ENCODE measurements at places on chromosomes 5 and 9.

DNA sequence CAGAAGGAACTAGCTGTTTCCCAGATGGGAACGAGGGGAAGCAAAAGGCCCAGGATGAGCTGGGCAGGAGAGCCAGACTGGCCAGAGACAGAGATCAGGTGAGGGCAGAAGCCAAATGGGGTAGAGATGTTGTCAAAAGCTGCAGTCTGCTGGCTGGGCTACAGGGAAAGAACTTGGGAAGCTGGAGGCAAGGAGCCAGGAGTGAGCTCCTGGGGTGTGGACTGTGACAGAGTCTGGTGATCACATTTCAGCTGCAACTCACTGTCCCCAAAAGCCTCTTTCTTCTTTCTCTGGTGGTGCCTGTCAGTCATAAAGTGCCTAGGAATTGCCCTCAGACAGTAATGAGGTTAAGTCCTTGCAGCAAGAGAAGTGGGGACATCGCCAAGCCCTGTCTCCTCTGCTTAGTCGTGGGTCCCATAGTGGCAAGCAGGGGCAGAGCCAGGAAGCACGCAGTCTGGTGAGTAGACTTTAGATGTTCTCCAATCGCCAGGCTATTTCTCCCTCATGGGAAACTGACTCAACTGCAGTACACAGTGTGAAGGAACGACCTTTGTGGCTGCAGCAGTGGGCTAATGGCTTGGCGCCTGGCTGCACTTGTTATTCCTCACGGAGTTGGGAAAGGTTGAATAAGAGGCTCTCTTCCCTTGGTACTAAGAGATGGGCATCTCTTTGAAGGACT, 2.5 kb upstream of the FSD1L start:
- no peak for DNase-seq

DNA sequence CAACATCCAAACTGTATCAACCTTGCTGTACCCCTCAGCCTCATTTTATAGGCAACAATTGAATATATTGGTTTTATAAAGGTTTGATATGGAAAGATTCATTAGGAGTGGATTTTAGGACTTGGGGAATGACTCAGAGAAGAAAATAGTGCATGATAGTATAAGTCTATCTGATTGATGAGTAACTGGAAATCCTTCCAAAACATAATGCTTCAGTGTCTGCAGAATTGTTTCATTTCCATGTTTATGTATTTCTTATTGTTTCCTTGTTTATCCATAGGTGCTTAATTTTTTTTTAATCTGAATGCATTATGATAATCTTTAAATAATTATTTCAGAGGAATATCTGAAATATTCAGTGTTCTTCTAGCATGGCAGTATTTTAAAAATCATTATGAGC, 12.6 kb downstream of the JAK2 start:
- no peak for DNase-seq

GRCh38 chr5:2867373-2867933, 116.0 kb upstream of the IRX2 start:
- DNase-seq: no peak

DNA sequence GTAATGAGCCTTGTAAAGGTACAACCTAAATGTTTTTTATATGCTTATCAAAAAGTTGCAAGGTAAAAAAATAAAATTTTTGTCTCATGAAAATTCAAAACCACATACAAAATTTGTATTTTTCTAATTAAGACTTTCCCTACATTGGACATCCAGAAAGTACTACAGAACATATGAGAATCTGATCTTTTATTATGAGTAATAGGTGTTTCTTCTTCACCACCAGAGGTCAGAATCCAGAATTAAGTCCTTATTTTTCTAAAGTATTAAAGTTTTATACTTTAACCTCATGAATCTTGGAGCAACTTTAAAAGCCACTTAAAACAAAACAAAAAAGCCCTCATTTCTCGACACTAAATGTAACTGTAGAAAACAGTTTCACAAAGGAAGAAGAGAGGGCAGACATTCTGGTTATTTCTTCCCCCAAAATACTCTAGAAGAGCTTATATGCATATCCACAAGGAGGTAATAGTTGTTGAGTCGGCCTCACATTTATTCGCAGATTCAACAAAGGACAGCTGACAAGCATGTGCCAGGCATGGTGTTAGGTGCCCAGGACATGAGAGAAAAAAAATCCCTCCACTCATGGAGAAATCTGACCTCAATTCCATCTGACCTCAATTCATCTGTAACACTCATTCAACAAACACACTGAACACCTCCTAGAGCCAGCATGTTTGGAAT, 69.3 kb downstream of the MLLT3 start:
- no peak for DNase-seq

Data from vagina (tissue), 2 donors.